ENCODE measurements at places on chromosomes 5 and 9.

GRCh38 chr9:135582966-135583687 is 21.6 kb downstream of the PAEP start:
- DNase-seq = no peak

GRCh38 chr9:87405677-87406542 is 91.8 kb upstream of the DAPK1 start:
- no peak for DNase-seq

- no peak for DNase-seq
These were observed 33.8 kb upstream of the SPRY4 start for GRCh38 chr5:142358648-142359047.

GRCh38 chr9:68560071-68560844 is 19.6 kb upstream of the TMEM252 start:
- DNase-seq = no peak

DNA sequence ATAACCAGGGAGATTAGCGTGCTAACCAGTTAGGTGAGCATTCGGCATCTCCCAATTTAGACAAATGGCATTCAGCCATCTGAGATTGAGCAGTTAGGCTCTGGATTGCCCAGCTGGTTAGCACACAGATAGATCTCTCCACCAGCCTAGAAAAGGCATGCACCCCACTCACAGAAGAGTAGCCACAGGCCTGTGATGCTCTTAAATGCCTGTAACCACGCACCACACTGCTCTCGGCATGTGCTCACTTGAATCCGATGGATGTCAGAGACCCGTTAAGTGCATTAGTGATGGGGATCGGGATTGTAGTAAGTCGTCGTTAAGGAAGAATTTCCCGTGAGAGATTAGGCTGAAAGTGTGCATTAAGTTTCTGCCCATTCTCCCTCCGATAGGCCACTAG is 23.0 kb downstream of the MARCHF6 start:
- DNase-seq = no peak

DNA sequence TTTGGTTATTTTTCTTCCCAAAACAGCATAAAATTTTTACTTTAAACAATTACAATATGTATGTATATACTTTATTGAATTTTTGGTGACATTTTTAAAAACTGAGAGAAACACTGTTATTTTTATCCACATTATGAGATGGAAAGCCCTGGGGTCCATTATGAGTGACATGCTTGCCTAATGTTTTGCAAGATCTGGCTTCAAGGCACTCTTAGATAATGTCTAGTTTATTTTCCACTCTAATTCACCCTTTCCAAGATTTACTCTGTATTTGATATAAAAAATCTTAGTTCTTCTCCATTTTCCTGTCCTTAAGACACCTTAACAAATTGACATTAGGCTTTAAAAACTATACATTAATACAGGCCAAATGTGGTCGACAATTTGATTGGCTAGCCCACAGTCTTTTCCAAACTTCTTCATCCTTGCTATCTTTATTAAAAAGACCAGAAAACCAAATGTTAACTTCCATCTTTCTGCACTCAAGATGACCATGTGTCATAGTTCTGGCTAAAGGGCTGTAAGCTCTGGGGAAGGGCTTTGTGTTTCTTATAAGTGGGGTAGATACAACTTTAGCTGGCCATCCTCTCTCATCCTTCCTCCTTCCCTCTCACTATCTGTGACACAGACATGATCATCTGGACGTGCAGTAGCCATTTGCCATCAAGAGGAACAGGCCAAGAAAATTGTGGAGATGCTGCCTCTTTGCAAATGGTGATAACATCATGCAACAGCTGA is 561.1 kb downstream of the PDE4D start:
- no peak for DNase-seq

DNA sequence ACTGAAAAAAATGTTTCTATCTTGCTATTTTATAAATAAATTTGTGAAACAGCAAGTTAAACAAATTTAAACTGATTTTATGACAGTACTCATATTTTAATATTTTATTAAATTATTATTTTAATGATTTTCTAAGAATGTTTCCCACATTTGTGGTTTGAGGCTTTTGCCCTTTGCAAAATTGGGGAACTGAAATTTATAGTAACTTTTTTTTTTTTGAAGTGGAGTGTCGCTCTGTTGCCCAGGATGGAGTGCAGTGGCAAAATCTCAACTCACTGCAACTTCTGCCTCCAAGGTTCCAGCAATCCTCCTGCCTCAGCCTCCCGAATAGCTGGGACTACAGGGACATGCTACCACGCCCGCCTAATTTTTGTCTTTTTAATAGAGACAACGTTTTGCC is 7.2 kb upstream of the ADGRV1 start:
- DNase-seq = no peak

GRCh38 chr5:42855386-42855785 is 43.7 kb upstream of the SELENOP start:
- DNase-seq = no peak

DNA sequence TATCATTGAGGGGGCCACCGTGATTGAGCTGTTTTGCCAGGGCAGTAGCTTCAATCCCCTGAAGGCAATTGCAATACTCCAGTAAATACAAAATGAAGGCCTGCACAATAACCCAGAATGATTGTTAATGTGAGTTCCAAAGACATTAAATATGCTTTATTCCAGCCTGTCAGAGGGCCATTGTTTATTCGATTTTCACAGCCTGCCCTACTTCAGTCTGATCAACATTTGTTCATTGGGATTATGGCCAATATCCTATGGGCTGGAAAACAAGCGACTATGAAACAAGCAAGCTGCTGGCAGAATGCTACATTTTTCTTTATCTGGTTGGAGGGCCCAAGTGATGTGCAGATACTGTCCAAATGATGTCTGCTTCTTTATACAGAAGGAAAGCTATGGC is 543.1 kb downstream of the TLE1 start:
- DNase-seq = no peak

DNA sequence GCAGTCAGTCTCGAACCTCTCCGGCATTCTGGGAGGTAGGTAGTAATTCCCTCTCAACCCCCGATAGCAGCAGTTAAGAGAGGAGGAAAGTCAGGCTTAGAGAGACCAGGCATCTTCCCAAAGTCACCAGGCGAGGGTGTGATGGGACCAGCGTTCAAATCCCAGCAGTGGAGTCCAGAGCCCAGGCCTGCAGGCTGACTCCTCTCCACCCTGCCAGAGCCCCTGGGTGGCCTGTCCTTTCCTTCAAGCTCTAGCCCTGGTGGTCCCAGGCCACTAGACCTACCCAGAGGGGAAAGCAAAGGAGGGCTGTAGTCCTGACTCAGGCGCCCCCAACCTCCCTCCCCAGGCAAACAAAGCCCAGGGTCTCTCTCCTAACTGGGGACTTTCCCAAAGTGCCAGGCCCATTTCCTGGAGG is 4.2 kb upstream of the NR5A1 start:
- DNase-seq = no peak

DNA sequence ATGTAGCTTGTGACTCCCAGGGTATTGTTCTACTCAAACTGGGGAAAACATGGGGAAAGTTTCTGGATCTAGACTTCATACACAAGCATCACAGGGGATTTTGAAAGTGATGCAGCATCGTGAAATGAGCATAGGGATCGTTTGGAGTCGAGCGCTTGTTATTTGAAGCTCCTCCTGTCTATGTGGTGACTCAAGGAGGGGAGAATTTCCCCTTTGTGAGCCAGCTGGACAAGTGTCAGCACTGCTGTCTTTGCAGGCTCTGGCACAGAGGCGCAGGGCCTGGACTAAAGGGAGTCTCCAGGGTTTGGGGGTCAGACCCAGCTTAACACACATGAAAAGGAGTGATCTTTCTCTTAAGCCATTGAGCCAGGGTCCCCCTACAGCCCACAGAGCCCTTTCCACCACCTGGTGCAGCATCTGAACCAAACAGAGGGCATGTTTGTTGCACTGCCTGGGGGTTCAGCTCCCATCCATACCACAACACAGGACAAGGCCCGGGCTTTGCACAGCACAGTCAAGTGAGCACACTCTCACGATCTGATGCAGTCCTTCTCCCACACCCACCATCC is 51.0 kb downstream of the IRF1 start:
- DNase-seq = no peak

DNA sequence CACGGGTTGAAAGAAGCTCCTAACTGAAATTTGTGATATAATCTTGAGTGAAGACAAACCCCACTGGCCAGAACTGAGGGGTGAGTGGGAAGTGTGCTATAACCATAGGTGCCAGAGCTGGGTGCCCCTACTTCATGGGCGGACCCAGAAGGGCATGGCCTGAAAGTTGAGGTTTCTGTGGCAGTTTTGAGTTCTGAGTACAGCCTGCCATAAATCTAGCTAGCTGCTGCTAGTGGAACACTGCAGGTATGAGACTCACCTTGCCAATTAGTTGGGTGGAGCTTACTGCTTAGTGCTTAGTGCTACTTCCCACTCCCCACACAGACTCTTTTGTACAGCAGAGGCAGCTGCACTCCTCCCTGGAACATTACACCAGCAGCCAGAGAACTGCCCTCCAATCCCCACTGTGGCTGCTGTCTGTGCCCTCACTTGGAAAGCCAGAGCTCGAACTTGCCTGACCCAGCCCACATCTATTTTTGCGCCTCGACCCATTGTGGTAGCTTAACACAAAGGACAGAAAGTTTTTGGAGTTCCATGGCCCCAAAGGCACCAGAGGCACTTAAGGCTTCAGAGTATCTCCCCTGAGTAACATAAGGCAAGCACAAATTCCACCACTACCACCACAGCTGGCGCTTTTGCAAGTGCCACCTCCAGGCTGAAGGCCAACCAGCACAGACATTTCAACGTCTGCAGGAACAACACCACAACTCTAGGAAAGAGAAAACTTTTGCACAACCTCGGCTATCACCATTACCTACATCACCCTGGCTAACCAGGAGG is 27.1 kb upstream of the PTGER4 start:
- DNase-seq = no peak

DNA sequence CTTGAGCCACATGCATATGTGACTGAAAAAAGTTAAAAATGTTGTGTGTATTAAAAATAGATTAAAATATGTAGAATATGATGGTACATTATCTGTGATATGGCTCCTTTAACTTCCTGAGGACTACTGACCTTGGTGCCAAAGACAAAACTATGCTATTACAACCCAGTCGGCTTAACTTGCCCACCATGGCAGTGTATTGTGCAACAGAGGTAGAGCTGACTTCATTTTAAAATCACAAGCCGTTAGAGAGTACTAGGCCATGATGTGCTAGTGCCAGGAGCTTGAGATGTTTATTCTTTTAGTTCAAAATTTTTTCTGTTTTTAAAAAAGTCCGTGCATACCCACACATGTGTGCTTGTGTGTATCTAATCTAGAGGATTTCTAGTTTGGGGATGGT is 46.3 kb downstream of the NAA35 start:
- no peak for DNase-seq

DNA sequence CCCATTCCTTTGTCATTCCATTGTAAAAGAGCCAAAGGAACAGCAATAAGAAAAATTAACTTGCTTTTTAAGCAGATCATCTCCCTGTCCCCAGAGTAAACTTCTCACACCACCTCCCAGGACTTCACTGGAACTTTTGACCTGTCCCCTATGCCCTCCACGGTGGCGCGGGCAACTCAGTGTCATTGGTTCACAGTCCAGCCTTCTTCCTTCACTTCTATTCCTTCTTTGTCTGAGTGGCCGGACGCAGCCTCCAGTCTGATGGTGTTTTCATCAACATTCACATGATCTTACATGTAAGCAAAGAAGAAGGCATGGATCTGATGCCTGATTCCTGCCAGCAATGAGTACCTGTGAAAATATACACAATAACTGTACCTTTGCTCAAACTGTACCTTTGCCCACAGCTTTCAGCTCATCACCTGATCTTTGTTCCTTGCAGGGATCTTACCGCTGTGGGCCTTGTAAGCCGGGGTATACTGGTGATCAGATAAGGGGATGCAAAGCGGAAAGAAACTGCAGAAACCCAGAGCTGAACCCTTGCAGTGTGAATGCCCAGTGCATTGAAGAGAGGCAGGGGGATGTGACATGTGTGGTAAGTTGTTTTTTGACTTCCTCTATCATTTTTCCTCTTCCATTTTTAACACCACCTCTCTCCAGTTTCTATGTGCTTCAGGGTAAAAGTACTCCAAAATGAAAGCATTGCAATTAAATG is 32.5 kb downstream of the THBS4 start:
- no peak for DNase-seq

GRCh38 chr9:116042321-116042720 is 111.3 kb upstream of the PAPPA start:
- DNase-seq = no peak

DNA sequence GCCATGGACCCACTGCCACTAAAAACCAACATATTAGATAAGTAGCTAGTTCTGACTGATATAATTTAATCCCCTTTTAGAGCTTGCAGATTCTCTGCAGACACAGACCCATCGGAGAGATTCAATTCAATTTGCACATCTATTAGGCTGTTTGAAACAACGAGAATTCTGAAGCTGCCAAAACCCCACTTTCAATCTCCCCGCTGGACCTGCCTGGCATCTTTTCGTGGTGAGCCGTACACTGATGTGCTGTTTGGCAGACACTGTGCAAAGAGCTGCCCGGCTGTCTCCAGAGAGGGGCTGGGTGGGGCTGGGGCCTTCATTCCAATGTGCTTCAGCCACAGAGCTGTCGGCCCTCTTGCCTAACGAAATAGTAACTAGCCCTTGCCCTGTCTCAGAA is 42.1 kb upstream of the FAM240B start:
- DNase-seq = no peak

DNA sequence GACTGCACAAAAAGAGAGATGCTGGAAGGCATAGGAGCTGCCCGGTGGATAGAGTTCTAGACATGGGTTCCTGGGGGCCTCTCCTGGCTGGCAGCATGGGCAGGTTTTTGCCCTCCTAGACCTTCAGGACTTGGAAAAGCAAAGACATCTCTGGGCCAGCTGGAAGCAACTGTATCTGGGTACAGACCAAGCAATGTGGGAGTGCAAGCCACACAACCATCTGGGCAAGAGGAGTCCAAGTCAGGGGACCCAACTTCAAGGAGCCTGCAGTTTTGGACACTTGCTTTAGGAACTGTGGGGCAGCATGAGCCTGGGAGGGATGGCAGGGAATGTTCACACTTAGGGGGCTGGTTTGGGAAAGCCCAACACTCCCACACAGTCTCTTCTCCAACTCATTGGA is 323.3 kb downstream of the GADD45G start:
- DNase-seq = no peak

DNA sequence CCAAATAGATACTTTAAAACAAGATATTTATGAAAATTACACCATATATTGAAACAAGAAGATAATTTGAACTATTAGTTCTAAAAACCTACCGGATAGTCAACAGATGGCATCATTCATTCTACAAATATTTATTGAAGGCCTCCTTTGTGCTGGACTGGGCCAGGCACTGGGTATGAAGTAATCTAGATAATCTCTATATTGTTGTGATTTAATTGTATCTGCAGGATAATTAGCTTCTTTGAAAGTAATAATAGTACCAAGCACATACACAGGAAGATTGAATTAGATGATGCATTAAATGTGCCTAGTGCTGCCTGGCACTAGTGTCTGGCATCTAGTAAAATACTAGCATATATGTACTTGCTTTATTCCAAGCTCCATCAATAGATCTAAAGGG is 735.2 kb upstream of the DMAC1 start:
- DNase-seq = no peak

DNA sequence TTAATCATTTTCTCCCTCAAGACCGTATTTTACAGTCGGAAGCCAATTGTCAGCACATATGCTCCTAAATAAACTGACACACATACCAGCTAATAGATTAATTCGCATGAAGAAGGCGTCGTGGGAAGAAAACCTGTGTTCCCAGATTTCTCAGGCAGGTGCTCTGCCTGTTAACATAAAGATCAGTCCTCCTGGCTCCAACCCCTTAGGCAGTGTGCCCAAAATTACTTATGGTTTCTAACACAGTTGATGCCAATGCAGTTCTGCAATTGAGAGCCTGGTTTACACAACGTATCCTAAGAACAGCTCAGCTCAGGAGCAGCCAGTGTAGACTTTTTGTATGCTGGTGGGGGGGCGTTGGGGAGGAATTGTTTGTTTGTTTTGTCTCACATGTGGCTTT is 208.3 kb downstream of the ENC1 start:
- peak; percentile 29 for DNase-seq

Measured in NCI-H1092 (cell line).